ENCODE measurements at places on chromosomes 3 and 15.

- no peak for DNase-seq
These were observed 157.6 kb downstream of the ATP10A start for GRCh38 chr15:25705433-25706115.

DNA sequence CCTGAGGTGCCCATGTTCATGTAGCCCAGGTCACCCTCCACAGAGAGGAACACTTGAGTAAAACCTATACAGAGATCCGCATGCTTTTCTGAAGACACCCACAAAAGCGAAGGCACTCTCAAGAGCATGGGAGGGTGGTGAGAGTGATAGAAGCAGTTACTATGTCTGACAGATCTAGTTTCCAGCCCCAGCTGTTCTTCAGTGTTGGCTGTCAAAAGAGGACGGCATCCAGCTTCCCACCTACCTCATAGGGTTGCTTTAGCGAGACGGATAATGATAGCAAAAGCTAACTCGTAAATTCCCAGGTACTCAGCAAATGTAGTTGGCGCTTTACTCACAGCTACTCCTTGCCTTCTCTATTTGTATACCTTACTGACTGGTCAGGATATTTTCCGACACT, 3.0 kb upstream of the MEX3B start:
- DNase-seq = no peak

DNA sequence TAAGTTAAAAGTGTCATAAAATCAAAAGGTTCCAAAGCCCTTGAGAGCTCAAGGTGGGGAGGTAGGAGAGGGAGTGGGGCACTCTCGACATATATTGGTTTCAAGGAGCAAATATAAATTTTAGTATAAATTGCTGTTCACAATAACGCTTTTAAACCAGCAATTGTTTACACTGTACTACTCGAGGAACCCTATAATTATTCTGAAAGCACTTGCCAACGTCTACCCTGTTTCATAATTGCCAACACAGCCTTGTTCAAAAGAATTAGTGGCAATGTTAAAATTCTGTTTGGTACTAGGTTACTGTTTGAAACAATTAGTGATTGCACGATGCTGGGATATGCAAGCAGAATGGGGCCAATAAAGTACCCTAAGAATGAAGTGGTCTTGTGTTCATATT, 76.3 kb upstream of the ICE2 start:
- no peak for DNase-seq

DNA sequence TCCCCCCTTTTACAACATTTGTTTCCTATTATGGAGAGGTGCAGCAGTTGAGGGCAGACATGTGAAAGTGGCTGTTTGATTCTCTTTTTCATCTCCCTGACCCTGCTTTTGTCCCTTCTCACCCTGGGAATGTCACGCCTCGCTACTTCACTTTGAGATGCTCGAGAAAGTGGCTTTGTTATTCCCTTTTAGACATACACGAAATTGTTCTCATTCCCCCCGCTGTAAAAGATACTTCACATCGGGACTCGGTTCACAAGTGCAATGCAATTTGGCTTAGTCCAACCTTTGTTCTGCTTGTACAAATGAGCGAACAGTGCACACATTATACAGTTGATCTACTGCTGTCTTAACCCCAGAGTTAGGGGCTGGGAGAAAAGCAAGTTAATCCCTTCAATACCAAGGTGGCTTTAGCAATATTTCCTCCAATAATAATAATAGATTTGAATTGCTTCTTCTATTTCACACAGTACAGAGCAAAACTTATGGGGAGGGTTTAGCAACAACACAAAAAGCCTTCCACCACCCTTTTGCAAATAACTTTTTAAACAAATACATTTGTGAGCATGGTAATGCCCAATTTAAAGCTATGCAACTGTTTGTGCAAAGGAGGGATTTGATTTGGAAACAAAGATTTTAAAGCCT, 5.7 kb upstream of the FOXB1 start:
- DNase-seq = no peak

- peak; percentile 66 for DNase-seq
These were observed 247.7 kb downstream of the MYRIP start for GRCh38 chr3:40057077-40057476.

- DNase-seq = peak; percentile 57
These were observed 681 bp downstream of the CTDSPL start for GRCh38 chr3:37862219-37862902.

DNA sequence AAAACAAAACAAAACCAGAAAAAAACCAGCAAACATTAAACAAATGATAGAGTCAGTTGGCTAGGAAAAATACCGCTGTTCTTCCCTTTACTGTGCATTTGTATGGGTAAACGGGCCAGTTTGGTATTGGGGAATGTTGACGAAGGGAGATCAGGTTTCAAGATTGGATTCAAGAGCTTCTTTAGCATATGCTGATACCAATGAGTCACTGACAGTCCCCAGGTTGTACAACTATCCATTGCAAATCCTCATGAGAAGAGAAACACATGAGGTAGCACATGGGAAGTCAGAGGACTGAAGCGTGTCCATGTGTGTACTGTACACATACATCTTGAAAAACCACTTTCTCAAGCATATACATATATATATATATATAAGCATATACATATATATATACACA, 25.6 kb downstream of the TIGIT start:
- peak; percentile 29 for DNase-seq

DNA sequence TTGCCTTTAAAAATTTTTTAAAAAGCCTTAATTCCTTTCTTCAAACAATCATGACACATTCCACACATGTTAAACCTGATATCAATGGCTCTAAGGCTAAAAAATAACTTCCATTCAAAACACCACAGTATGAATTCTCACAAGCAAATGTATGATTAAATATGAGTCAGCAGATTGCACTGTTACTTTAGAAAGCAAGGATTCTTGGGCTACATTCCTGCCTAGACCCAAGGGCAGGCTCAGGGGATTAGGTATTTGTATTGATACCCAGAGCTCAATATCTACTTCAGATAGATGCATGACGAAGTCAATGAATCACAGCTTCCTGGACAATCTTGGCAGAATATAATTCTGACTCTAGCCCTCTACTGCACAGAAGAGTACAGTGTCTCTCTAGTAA, 65.7 kb downstream of the RARB start:
- no peak for DNase-seq

DNA sequence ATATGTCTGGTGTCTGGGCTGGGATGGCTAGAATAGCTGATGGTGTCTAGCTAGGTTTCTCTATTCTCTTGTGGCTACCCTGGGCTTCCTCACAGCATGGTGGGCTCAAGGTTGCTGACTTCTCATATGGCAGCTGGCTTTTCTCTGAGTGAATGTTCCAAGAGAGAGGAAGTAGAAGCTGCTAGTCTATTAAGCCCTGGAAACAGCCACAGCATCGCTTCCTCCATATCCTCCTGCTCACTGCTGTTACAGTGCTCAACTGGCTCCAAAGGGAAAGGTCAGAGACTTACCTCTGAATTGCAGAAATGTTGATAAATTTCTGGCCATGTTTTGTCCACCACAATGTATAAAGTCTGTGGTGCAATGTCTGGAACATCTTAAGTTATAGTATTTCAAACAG, 299.9 kb upstream of the ADAMTS9 start:
- DNase-seq = no peak

GRCh38 chr3:46360907-46361306, 7.0 kb downstream of the CCR2 start:
- no peak for DNase-seq

DNA sequence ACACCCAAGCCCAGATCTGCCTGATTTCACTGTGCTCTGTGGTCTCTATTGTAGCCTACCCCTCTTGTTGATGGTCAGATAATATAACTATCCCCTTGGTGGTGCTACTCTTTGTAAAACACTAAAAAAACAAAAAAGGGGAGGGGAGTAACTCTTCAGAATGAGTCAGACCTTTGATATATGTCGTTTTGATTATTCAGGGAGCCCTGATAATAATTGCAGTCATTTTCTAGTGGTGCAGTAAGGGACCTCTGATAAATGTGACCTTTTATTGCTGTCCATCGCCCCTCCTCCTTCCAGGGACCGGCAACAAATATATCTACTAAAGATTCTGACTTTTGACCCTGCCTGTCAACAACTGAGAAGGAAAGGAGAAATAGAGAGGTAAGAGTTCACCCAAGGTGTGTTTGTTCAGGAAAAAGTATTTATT, 45.1 kb upstream of the MAGI1 start:
- no peak for DNase-seq

GRCh38 chr3:160722331-160722730, 33.7 kb upstream of the PPM1L start:
- no peak for DNase-seq

DNA sequence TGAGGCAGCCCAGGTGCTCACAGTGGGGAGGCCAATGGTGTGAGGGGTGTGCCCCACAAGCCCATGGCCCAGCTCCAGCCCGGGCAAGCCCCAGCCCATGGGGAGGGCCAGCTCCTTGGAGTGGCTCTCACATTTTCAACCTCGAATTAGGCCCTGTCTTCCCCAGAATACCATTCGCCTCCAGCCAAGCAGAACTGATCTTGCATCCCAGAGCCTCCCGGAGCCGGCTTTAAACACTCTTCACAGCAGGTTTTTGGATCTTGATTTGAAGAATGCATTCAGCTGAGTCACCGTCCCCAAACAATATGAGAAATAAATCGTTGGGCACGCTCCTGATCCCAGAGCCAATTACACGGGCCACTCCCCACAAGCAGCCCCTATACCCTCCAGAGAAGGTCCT, 23.7 kb downstream of the TPRA1 start:
- no peak for DNase-seq

DNA sequence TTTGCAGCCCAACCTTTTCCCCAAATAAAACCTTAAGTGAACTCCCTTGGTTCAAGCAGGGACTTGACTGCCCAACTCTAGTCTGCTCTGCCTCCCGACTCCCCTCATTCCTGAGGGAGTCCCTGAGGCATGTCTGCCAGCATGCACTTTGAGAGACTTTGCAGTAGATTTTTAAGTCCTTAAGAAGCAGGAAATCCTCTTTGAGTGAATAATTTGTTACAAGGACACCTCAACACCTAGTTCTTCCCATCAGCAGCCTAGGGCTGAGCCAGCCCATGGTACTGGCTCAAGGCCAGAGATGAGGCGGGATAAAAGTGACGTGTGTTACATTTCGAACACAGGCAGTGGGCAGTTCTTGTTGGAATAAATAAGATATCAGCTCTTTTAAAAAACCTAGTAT, 204.3 kb upstream of the SLC2A2 start:
- no peak for DNase-seq

GRCh38 chr15:26807517-26808427, 34.9 kb upstream of the GABRB3 start:
- DNase-seq = no peak

DNA sequence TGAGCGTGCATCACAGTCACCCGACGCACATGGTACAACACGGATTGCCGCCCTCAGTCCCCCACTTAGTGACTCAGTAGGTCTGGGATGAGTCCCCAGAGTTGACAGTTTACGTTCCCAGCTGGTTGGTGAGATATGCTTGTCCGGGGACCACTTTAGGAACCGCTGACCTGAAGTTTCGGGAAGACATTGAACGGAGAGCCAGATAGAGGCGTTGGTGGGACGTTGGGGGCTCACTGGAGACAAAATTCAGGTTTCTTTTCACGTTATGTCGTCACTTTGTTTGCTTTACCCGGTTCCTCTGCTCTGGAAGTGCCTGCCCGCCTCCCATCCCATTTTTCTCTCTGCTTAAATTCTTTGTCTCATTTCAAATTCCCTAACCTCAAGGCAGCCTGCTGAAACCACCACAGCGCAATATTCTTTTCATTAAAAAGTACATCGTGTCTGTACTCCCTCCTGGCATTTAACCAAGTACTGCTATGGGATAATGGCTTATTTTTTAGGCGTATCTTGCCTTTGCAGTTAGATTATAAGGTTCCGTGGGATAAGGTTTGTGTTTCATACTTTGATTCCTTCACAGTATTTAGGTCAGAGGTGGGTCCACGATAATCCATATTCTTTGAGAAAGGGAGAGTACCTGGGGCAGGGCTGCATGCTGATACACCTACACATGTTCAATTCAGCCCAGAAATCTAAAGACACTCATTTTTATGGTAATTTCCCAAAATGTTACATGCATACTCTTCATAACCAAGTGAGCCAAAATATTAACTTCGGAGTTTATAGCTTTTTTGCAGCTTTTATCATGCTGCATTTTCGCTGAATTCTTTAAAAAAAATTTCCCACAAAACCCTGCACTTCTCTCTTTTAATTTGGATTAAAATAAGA, 921 bp downstream of the LMLN start:
- DNase-seq = peak; percentile 52

DNA sequence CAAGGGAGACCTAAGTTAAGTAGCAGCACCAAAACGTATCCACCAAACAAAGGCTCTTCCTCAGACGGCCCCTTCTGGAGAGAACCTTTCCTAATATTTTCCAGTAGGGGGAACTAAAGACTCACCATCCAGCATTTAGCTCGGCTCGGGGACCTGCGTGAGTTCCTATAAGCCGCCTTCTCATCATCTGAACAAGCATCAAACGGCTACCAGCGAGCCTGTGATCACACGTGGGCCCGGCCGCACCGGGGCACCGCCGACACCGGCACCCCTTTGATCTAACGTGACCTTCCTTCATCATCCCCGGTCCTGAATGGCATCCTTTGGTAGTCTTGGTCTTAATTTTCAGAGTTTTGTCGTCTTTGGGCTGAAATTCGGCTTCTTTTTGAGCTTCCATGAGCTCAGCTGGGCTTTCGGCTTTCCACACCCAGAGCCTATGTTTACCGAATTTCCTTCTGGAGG, 1.4 kb upstream of the ROBO2 start:
- peak; percentile 81 for DNase-seq

DNA sequence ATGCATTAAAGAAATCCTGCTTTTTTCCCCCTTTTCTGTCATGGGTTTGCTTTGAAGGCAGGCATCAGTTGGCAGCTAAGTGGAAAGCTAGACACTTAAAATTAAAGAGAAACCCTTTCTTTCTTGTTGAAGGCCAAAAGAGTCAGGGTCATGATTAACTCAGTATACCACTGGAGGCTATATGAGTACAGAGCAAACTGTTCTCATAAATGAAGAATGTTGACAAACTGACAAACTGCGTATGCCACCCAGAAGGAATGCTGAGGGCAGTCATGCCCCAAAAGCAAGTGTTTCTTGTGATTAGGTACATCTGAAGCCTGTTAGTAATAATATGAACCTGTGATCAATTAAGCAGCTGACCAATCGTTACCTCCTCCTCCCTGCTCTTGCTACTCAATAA, 43.6 kb upstream of the COL6A6 start:
- no peak for DNase-seq

DNA sequence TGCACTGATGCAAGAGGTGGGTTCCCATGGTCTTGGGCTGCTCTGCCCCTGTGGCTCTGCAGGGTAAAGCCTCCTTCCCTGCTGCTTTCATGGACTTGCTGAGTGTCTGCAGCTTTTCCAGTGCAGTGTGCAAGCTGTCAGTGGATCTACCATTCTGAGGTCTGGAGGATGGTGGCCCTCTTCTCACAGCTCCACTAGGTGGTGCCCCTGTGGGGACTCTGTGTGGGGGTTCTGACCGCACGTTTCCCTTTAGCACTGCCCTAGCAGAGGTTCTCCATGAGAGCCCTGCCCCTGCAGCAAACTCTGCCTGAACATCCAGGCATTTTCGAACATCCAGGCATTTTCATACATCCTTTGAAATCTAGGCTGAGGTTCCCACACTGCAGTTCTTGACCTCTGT, 329.8 kb upstream of the NAALADL2 start:
- DNase-seq = no peak

- peak; percentile 65 for DNase-seq
These were observed 640 bp downstream of the MB21D2 start for GRCh38 chr3:192917028-192917403.

Measured in AG20443 (cell line).